Right lung (tissue), 10 donors: ENCODE measurements at places on chromosomes 11 and 22. TPM values are rescaled to one million over a fixed set of nuclear protein-coding genes. Genes with fewer than 3 reads are reported as not detected.

The KRTAP5-9 gene
- 0.50 TPM for polyA plus RNA-seq

GRCh38 chr11:19848219-19848618, 135.6 kb downstream of the NAV2 start:
- DNase-seq: no peak

GRCh38 chr11:12187399-12187798, 77.0 kb downstream of the MICAL2 start:
- no peak for DNase-seq

The CWF19L2 gene
- polyA plus RNA-seq: 25.3 TPM

DNA sequence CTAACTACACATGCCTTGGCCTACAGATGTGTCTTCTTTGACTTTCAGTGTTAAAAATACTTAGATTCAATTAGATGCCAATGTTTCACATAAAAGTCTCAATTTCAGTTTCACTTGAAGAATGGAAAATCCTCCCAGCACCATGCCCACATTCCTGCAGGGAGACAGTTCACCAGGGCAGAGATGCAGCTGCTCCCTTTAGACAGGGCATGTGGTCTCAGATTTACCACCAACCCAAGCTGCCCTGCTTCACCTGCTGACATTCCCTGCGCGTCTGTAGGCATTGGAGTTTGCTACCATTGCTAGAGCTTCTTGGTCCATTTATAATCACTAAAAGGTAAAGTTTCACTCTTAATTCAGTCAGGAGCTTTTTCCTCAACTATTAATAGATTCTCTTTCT, 113.9 kb downstream of the ARFGAP2 start:
- DNase-seq: no peak

- no peak for DNase-seq
Measured at GRCh38 chr11:133984828-133985227, 28.1 kb upstream of the IGSF9B start.

The APOBEC3A gene
- polyA plus RNA-seq: not detected

The SCYL1 gene
- 48.7 TPM for polyA plus RNA-seq
